Activated CD4-positive, alpha-beta memory T cell treated with anti-CD3 and anti-CD28 coated beads, Interleukin-2, amount 10 ng/mL, durations not matched to agents 7 days and 5 days (primary cell): ENCODE measurements at places on chromosomes 16 and 17. TPM values are rescaled to one million over a fixed set of nuclear protein-coding genes. Genes with fewer than 3 reads are reported as not detected.

DNA sequence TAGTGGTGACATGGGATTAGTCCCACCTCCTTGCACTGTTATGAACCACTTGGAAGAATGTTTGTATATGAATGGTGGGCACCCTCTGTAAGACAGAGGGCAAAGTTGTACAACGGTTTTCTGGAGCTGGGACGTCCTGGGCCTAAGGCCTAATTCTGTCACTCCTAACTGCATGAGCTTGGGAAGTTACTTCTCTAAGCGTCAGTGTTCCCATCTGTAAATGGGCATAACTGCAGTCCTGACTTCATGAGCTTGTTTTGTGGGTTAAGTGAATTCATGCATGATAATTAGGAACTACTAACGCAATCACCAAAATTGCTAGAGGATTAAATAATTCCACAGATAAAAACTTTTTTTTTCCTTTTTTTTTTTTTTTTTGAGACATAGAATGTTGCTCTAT is 1.8 kb downstream of the TBC1D16 start:
- H3K4me1 ChIP-seq: peaks cover 14% of the 10 kb centered on the region
- H3K4me3 ChIP-seq: no peak overlapping the region
- peaks cover 26% of the 10 kb centered on the region for H3K27me3 ChIP-seq
- H3K36me3 ChIP-seq: no peaks in the 10 kb centered on the region
- no peak overlapping the region for H3K27ac ChIP-seq

DNA sequence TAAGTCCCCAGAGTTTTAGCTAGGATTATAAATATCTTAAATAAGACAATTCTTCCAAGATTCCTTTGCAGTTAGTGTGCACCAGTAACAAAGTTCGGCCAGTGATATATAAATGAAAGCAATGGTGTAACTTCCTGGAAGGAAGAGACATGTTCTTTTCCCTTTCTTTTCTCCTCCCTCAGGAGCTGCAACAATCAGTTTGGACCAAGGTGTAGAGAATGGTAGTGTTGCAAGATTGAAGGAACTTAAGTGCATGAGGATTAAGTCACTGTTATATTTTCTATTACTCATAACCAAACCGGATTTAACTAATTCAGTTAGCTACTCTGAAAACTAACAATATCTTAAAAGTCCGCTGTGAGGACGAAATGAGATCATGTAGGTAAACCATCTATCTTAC is 68.9 kb upstream of the KCNJ16 start:
- no peak for DNase-seq
- no peak overlapping the region for H3K27ac ChIP-seq
- no peak overlapping the region for H3K4me3 ChIP-seq
- no peaks in the 10 kb centered on the region for H3K36me3 ChIP-seq
- no peaks in the 10 kb centered on the region for H3K27me3 ChIP-seq
- no peaks in the 10 kb centered on the region for H3K4me1 ChIP-seq

DNA sequence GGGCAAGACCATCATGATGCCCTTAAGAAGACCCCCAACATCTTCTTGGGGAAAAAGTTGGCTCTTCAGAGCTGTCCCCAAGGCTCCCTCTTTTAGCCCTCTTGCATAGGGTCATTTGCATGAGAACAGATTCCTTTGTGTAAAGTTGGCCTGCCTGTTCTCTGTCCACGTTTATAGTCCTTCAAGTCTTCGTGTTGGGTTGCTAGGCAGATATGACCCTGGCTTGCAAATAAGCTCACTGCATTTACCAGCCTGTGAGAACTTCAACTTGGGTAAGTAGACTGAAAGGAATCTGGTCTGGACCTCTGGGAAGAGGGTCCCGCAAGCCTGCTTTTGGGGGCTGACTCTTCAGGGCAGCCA is 2.9 kb downstream of the ARSG start:
- H3K36me3 ChIP-seq: peaks cover 18% of the 10 kb centered on the region
- H3K4me3 ChIP-seq: no peak overlapping the region
- H3K4me1 ChIP-seq: peaks cover 69% of the 10 kb centered on the region
- H3K27me3 ChIP-seq: no peaks in the 10 kb centered on the region
- no peak for DNase-seq

GRCh38 chr17:45306623-45307022 is 10.2 kb downstream of the MAP3K14 start:
- no peak for DNase-seq
- no peaks in the 10 kb centered on the region for H3K27me3 ChIP-seq
- peaks cover 67% of the 10 kb centered on the region for H3K36me3 ChIP-seq
- H3K4me3 ChIP-seq: no peak overlapping the region
- H3K4me1 ChIP-seq: peaks cover 85% of the 10 kb centered on the region

Gene TAOK2
- total RNA-seq: 44.2 TPM

Gene HSBP1
- total RNA-seq: 66.2 TPM

Gene C1QTNF8
- not detected for total RNA-seq

DNA sequence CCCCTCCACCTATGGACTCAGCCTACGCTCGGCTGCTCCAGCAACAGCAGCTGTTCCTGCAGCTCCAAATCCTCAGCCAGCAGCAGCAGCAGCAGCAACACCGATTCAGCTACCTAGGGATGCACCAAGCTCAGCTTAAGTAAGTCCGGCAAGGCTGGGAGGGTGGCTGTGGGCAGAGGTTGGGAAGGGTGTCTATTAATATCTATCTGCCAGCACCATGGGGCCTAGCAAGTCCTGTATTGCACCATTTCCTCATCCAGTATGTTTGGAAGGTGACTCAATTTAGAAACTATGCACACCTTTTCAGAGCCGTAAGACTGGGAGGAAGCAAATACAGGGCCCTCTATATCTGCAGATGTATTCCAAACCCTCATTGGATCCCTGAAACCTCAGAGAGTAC is 45.0 kb upstream of the ARHGAP44 start:
- H3K4me1 ChIP-seq: no peaks in the 10 kb centered on the region
- H3K27ac ChIP-seq: no peak overlapping the region
- H3K27me3 ChIP-seq: no peaks in the 10 kb centered on the region
- H3K4me3 ChIP-seq: no peak overlapping the region
- H3K36me3 ChIP-seq: no peaks in the 10 kb centered on the region
- no peak for DNase-seq

GRCh38 chr17:31745964-31746600 is 113.0 kb downstream of the COPRS start:
- H3K4me1 ChIP-seq: no peaks in the 10 kb centered on the region
- H3K36me3 ChIP-seq: no peaks in the 10 kb centered on the region
- no peak overlapping the region for H3K4me3 ChIP-seq
- DNase-seq: no peak
- no peak overlapping the region for H3K27ac ChIP-seq
- H3K27me3 ChIP-seq: peaks cover 25% of the 10 kb centered on the region

Gene TBC1D3I
- total RNA-seq: 0.76 TPM

Gene DNAI2
- 3.1 TPM for total RNA-seq

GRCh38 chr17:67080804-67081203 is 36.5 kb downstream of the CACNG1 start:
- H3K36me3 ChIP-seq: peaks cover 27% of the 10 kb centered on the region
- H3K4me3 ChIP-seq: no peak overlapping the region
- no peak for DNase-seq
- H3K27ac ChIP-seq: peak overlapping the region; percentile 26
- H3K4me1 ChIP-seq: peaks cover 19% of the 10 kb centered on the region
- H3K27me3 ChIP-seq: no peaks in the 10 kb centered on the region

Gene FAM171A2
- 0.10 TPM for total RNA-seq

- no peak overlapping the region for H3K27ac ChIP-seq
- H3K27me3 ChIP-seq: no peaks in the 10 kb centered on the region
- H3K4me3 ChIP-seq: no peak overlapping the region
- H3K36me3 ChIP-seq: peaks cover 5% of the 10 kb centered on the region
- DNase-seq: no peak
Observed at GRCh38 chr16:21603928-21604327, 4.6 kb downstream of the METTL9 start.

Gene EXOC3L1
- not detected for total RNA-seq

DNA sequence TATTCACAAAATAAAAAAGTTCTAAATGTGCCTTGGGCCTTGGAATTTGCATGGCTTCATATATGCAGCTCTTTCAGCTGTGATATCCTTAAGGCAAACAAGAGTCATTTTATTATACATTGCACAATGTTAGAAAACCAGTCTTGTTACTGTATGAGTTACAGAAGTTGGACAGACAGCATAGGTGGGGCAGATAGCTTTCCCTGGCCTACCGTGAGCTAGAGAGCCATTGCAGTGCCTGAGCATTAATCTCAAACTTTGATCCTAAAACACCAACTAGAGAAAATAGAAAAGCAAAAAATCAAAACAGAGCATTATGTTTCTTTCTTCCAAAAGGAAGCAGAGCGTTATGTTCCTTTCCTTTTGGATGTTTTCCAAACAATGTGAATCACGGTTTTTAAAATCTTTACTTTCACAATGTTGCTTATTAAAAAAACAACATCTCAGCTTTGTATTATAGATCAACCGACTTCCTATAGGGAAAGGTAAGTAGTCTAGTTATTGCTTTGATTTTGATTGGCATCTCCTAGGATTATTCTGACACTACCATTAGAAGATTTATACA is 32.2 kb downstream of the ARHGAP44 start:
- H3K4me1 ChIP-seq: no peaks in the 10 kb centered on the region
- no peaks in the 10 kb centered on the region for H3K27me3 ChIP-seq
- no peaks in the 10 kb centered on the region for H3K36me3 ChIP-seq
- no peak overlapping the region for H3K27ac ChIP-seq
- H3K4me3 ChIP-seq: no peak overlapping the region

- no peaks in the 10 kb centered on the region for H3K27me3 ChIP-seq
- no peak for DNase-seq
Observed at GRCh38 chr17:69538795-69539194, 124.3 kb downstream of the MAP2K6 start.

DNA sequence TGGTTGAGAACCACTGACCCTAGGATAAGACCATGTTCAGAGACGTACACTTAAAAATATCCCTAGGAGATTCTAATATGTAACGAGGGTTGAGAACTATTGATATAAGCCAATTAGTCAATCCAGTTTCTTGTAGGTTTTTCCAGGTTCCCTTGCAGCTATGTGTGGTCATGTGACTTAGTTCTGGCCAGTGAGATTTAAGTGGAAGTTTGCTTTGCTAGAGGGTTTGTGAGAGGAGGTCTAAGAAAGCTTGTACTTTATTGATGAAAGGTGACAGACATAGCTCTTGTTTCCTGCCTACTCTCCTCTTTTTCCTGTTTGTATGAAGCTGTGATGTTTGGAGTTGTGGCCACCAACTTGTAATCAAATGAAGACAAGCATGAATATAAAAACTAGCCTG is 110.1 kb upstream of the SIAH1 start:
- H3K4me1 ChIP-seq: no peaks in the 10 kb centered on the region
- H3K4me3 ChIP-seq: no peak overlapping the region
- H3K36me3 ChIP-seq: no peaks in the 10 kb centered on the region
- no peak overlapping the region for H3K27ac ChIP-seq
- H3K27me3 ChIP-seq: no peaks in the 10 kb centered on the region

Gene PARD6A
- 12.2 TPM for total RNA-seq

DNA sequence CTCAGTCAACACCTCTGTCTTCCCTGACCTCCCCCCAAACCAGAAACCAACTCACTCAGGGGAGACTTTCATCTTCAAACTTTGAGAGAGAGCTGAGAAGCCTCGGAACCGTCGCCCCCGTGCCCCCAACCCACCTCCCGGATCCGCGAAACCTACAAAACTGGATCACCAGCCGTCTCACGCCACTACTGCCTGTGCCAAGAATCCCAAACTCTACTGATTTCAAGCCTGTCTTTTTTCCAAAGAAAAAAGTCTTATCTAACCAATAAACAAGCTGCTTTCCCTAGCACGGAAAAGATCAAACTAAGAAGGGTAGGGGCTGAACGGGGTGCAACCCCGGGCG is 2.0 kb downstream of the AXIN2 start:
- no peaks in the 10 kb centered on the region for H3K36me3 ChIP-seq
- peaks cover 21% of the 10 kb centered on the region for H3K4me1 ChIP-seq
- DNase-seq: no peak
- H3K4me3 ChIP-seq: peak overlapping the region; percentile 74
- peaks cover 10% of the 10 kb centered on the region for H3K27me3 ChIP-seq

GRCh38 chr17:80177986-80178595 is 8.3 kb downstream of the CARD14 start:
- no peak overlapping the region for H3K27ac ChIP-seq
- no peak overlapping the region for H3K4me3 ChIP-seq
- no peak for DNase-seq
- no peaks in the 10 kb centered on the region for H3K27me3 ChIP-seq

Gene ICAM2
- 118 TPM for total RNA-seq

DNA sequence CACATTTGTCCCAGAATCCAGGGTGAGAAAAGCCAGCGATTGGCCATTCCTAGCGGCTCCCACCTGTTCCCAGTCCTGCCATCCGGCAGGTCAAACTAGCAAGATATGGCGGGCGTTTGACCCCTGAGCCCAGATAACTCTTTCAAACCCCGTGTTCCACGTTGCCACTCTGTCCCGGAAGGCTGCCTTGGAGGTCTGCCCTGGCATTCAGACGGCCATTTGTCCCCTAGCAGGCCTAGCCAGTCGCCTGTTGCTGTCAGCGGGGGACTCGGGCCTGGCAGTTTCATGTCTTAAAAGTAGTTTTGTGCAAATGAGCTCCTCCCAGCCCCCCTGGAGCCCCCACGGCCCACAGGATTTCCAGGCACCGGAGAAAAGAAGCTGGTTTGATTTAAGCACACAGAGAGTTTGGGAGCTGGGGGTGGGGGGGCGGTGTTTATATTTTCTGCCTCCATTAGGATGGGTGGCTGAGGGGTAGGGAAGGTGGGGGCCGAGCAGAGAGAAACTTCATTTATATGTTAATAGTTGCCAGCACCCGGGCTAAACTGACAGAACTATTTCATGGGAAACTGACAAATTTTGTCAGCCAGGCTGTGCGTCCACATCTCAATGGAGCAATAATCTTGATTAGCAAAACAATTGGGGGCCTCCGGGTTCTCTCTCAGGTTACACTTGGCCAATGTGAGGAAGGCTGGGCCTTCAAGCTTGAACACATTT is 240.9 kb upstream of the SALL1 start:
- DNase-seq: no peak
- H3K27me3 ChIP-seq: no peaks in the 10 kb centered on the region
- H3K27ac ChIP-seq: no peak overlapping the region
- H3K4me1 ChIP-seq: no peaks in the 10 kb centered on the region

- no peaks in the 10 kb centered on the region for H3K4me1 ChIP-seq
- no peaks in the 10 kb centered on the region for H3K27me3 ChIP-seq
- no peak overlapping the region for H3K4me3 ChIP-seq
- no peaks in the 10 kb centered on the region for H3K36me3 ChIP-seq
- no peak for DNase-seq
- H3K27ac ChIP-seq: no peak overlapping the region
Observed at GRCh38 chr17:11944587-11944986, 52.7 kb downstream of the ZNF18 start.

GRCh38 chr16:67528870-67529581 is 397 bp downstream of the RIPOR1 start:
- peaks cover 16% of the 10 kb centered on the region for H3K4me1 ChIP-seq
- H3K27me3 ChIP-seq: peaks cover 46% of the 10 kb centered on the region
- H3K4me3 ChIP-seq: peak overlapping the region; percentile 56

GRCh38 chr17:78196716-78197115 is 9.6 kb downstream of the AFMID start:
- peaks cover 8% of the 10 kb centered on the region for H3K4me1 ChIP-seq
- H3K4me3 ChIP-seq: no peak overlapping the region
- no peak overlapping the region for H3K27ac ChIP-seq
- peaks cover 19% of the 10 kb centered on the region for H3K36me3 ChIP-seq
- no peaks in the 10 kb centered on the region for H3K27me3 ChIP-seq

- H3K27me3 ChIP-seq: peaks cover 1% of the 10 kb centered on the region
- no peaks in the 10 kb centered on the region for H3K4me1 ChIP-seq
- H3K27ac ChIP-seq: no peak overlapping the region
- H3K4me3 ChIP-seq: no peak overlapping the region
- no peaks in the 10 kb centered on the region for H3K36me3 ChIP-seq
Observed at GRCh38 chr17:81323083-81323369, 27.9 kb upstream of the SLC38A10 start.

Gene MT1E
- total RNA-seq: 12.3 TPM

GRCh38 chr17:4903051-4903818 is at the start of gene CHRNE:
Gene CHRNE, minus strand, starts transcription at chr17:4903098. Its CDS starts 35 bp downstream, at chr17:4903063.
- peaks cover 40% of the 10 kb centered on the region for H3K4me1 ChIP-seq
- DNase-seq: peak; percentile 81
